ENCODE measurements at places on chromosomes 12 and 14.

GRCh38 chr14:33081259-33081658 lies 142.6 kb downstream of the NPAS3 start:
- peak; percentile 4 for DNase-seq

GRCh38 chr12:112362310-112362709 lies 19.9 kb downstream of the HECTD4 start:
- DNase-seq, result no peak

- DNase-seq, result no peak
Measured at GRCh38 chr14:105989566-105990302, 463.4 kb downstream of the TMEM121 start.

DNA sequence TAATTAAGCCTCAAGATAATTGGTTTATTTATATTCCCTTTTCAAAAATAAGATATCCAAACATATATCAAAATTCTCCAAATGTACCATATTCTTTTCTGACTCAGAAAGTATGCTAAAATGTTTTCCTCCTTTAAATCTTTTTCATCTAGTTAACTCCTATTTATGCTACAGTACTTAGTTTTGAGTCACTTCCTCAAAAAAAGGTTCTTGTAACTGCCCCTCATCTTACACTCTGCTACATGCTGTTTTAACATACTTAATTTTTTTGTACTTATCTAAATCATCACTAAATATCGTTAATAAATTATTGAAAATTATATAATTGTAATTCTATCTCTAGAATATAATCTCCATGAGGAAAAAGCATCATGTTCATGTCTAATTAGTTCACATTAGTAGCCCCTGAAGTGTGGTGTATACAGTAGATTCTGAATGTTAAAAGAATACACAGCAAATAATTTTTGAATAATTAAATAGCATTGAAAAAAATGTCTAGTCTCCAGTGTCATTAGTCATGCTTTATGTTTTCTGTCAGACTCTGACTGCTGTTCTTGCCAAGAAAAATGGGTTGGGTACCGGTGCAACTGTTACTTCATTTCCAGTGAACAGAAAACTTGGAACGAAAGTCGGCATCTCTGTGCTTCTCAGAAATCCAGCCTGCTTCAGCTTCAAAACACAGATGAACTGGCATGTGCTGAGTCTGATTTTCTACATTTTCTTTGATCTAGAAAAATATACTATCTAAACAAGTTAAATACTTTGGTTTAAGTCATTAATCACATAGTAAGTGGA lies 3.5 kb downstream of the KLRD1 start:
- DNase-seq, result no peak

DNA sequence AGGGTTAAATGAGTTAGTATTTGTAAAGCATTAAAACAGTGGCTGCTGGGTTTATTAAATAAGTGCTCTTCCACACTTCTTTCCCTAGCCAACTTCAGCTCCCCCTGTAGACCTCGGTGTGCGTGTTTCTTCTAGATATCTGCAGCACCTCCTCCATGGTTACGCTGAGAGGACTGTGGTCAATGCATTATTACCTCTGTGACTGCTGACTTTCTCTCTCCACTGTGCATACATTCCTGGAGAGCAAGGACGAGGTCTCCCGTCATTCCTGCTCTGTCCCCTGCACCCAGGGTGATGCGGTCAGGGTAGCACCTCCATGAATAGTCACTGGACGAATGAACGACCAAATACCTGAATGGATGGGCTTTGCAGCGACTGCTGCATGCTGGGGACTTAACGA lies 44.6 kb downstream of the ZFP36L1 start:
- DNase-seq, result no peak

DNA sequence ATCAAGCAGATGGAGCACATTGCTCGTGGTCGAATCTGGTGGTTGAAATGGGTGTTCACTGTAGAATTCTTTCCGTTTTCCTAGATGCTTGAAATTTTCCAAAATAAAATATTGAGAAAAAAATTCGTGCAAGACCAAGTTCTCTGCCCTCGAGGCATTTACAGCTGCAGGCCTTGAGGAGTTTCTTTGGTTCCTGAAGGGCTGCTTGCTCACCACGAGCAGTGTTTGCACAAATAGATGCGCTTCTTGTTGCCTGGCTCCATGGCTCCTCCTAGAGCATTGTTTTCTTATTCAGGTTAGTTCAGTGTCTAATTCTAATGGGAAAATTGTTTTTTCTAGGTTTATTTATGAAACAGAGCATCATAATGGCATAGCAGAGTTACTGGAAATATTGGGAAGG lies 74.5 kb upstream of the DYNC1H1 start:
- no peak for DNase-seq

- no peak for DNase-seq
Measured at GRCh38 chr12:118680356-118680963, 300.9 kb upstream of the SRRM4 start.

DNA sequence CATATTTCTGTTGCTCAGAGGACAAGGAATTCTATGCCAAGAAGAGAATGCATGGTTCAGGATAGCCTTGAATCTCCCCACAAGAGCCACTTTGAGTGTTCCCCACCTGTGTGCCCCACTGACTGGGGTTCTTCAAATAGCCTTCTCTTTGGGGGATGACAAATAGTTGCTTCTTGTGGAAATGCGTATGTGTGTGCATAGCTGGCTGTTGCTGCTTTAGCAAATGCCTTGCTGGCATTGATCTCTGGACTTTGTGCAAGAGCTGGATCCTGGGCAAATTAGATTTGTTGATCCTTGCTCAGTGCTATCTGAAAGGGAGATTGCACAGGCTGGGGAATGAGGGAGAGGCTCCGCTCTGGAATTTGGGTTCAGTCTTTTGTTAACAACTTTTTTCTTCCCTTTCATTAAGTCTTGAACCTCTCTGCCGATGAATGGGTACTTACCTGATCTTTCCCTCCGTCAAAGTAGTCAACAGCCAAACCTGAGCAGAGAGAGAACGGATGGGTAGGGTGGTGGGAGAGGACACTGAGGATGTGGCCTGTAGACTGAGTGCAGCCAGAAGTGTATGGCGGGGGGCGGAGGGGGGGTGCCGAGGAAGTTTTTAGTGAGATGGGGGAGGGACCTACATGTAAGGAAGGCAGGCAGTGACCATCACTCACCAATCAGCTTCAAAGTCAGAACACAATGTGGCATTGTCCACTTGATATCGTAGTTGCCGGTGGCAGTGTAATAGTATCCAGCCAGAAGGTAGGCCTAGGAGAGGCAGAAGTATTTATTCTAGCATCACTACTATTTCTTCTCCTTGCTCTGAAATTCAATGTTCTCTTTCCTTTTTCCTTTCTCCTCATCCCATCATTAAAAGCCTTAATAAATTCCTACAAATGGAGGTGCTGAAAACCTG lies 10.7 kb downstream of the EMG1 start:
- no peak for DNase-seq

DNA sequence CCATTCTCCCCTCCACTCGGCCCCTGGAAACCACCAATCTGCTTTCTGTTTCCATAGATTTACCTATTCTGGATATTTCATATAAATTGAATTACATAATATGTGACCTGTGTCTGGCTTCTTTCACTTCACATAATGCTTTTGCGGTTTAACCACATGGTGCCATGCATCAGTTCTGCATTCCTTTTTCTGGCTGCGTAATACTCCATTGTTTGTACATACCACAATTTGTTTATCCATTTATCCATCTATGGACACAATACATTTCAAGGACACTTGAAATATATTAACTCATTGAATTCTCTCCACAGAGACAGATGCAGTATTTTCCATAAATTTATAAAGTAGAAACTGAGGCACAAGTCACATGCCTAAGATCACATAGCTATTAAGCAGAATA lies 110.3 kb upstream of the ETV6 start:
- DNase-seq, result no peak

DNA sequence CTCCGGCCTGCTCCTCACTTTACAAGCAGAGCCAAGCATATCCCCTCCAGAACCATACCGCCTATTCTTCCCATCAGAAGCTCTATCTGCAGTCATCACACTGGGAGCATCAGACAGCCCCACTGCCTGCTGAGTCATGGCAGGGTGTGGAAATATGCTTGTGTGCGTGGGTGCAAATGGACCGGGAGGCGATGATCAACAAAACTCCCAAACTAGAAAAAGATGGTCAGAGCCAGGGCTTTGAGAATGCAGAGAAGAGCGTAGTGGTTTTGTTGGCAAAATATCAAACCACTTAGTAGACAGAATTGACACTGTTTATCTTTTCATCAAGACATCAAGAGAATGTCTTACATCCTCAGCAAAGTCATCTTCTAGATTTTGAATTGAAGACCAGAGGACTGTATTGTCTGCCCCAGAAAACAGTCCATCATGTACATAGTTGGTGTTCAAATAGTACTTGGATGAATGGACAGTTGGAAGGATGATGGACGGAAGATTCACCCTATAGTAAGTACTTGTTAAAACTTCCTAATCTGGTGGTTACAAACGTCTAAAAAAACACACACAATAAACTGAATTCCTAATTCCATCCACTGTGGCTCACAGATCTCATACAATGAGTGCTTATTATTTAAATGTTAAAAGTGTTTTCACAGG lies 54.9 kb downstream of the VWF start:
- no peak for DNase-seq

DNA sequence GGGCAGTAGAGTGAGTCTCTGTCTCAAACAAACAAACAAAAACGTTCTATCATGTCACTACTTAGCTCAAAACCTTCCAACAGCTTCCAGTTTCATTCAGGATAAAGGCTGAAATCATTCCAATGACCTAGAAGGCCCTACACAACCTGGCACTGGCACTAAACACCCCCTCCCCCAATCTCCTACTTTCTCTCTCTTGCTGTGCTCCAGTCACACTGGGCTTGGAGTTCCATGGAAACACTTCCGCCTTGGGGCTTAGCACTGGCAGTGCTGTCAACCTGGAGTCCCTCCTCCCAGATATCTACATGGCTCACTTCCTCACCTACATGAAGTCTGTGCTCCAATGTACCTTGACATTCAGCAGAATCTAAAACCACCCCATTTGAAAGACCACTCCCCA lies 65.0 kb upstream of the SINHCAF start:
- no peak for DNase-seq

GRCh38 chr14:99524804-99525698 lies 43.8 kb downstream of the CCNK start:
- no peak for DNase-seq
